NB4 (cell line): ENCODE measurements at places on chromosomes 4 and X.
A peak's percentile ranks its signal among the peaks of the same experiment; 100 is the strongest.

DNA sequence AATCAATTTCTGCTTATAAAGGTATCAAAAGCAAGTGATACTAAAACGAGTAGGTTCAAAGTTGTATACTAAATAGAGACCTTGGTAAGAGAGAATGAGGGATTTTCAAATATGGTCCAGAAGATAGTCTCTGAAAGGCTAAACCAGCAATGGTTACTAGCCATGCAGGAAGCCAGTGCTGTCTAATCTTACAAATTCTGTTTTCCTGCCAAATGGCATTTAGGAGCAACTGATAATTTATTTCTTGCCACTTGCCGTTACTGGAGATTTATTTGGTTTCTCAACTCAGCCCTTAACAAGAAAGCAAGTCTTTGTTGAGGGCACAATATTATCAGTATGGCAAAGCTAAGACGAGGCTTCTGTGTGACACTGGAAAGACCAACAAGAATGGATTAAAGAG is 47.2 kb downstream of the MAP7D3 start:
- no peak for DNase-seq

GRCh38 chrX:104427693-104428092 is 138.3 kb upstream of the IL1RAPL2 start:
- no peak for DNase-seq

DNA sequence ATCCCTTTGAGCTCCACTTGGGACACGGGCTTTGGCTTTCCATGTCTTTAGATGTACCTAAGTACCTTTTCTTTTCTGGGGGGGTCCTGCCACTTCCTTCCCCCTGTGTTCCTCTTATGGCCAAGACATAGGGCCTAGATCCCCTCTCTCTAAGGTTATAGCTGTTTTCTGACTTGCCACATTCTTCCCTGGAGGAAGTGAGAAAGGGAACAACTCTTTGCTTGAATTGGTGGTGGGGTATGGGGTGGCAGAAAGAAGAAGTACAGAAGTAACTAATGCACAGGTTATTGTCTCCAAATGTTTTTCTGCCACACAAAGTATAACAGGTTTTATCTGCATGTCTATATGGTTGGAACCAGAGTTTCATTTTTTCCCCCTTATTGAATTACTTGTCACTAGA is 29.7 kb upstream of the DIPK2B start:
- DNase-seq, result peak; percentile 3

DNA sequence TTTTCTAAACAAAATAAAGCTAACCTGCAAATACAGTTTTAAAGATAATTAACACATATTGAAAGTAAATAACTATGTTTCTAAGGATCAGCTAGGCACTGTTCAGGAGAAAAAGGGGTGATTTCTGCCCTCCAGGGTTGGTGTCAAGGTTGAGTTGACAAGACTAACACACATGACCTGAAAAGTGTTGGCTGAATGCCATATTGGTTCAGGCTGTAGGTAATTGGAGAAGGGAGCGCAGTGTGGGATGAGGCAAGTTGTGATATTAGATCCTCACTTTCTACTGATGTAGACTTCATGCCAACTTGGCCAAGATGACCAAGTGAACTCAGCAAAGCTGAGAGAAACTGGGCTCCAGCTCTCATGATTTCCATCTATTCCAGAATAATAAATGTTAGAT is 42.2 kb downstream of the PPM1K start:
- DNase-seq, result no peak

GRCh38 chr4:22869235-22869634 is 176.5 kb downstream of the GBA3 start:
- DNase-seq, result peak; percentile 27

DNA sequence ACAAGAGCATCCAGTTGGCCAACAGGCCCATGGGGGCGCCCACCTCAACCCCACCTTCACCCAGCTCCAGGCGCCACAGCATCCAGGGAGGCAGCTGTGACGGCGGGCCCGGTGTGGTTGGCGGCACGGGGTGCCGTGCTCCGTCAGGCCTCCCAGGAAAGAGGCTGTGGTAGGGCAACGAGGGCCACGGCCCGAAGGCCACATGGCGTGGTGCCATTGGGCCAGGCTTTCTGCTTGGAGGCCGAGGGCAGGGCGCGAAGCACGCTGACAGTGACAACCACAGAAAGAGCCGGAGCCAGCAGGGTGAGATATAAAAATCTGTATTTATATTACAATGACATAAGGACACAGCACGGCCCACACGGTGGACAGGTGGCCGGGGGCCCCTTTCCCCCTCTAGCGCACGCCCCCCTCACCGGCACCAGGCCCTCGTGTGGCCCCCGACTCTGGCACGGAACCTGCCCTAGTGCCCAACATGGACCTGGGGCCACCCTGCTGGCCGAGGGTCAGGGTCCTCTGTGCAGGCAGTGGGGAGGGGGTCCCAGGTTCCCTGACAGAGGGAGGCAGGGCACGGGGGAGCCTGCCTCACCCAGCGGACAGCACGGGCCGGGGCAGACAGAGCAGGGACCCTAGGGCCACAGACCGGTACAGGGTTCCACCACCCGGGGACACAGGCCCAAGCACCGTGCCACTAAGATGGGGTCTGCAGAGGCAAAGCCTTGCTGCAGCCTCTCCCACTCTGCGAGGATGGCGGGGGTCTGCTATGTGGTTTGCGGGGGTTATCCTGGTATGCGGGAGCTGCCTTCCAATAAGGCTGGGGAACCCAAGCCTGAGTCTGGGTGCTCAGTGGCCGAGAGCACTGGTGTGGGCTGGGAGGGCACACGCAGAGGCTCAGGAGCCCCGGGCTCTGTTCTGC is 5.5 kb upstream of the HAUS3 start:
- no peak for DNase-seq

DNA sequence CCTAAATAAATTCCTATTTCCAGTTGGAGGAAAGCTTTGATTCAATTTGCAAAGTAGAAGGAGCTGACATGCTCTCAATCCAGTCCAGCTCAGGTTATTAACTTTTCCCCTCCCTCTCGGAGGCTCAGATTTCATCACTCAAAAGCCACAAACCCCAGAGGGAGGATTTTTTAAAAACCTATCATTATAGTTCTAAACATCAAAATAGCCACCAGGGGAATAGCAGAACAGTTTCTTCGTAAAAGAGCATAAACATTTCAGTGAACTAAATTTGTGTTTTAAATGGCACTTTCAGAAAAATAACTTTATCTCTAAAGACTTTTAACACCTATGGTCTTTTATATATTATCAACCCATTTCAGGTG is 8.8 kb downstream of the GPRIN3 start:
- peak; percentile 43 for DNase-seq
